ENCODE measurements at places on chromosomes 7 and 10.

- no peak for DNase-seq
Measured at GRCh38 chr10:122051609-122052385, 62.8 kb downstream of the TACC2 start.

- no peak for DNase-seq
Measured at GRCh38 chr7:130099331-130099730, 29.0 kb downstream of the KLHDC10 start.

- DNase-seq = peak; percentile 48
Measured at GRCh38 chr10:63206997-63207811, 74.1 kb downstream of the NRBF2 start.

GRCh38 chr10:82319074-82319473 is 444.1 kb downstream of the NRG3 start:
- DNase-seq = no peak

- no peak for DNase-seq
Measured at GRCh38 chr10:27661514-27662286, 83.9 kb downstream of the MKX start.

Measured in CD4-positive, alpha-beta T cell treated with Interleukin-17A for 1 hour (primary cell).